ENCODE measurements at places on chromosomes 11 and 22.

DNA sequence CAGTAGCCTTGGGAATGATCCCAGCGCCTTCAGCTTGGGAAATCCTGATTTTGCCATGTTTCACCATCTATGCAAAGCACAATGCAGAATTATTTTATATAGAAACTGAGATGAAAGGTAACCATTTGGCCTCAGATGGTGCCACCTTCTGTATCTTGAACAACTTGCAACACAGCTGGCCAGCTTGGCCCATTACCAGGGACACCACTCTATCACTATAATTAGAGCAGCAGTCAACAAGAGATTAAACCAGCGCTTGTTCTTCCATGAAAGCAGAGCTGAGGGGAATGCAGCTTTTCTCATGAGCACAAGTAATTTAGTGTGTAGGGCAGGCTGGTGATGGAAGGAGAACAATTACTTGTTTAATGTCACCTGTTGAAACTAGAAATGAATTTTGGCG lies 6.7 kb upstream of the ZDHHC13 start:
- DNase-seq, result no peak

- no peak for DNase-seq
Measured at GRCh38 chr11:16926883-16927626, 87.2 kb downstream of the PLEKHA7 start.

- no peak for DNase-seq
Measured at GRCh38 chr11:75182664-75183063, 31.8 kb downstream of the SLCO2B1 start.

GRCh38 chr11:113875234-113876073 lies at the start of gene USP28:
USP28 (minus strand) TSS chr11:113875572; CDS start chr11:113875501, 71 bp downstream.
- peak; percentile 74 for DNase-seq

- DNase-seq, result no peak
Measured at GRCh38 chr11:48019595-48019994, 39.2 kb downstream of the PTPRJ start.

GRCh38 chr11:64048042-64048854 lies 12.5 kb downstream of the FLRT1 start:
- DNase-seq, result no peak

DNA sequence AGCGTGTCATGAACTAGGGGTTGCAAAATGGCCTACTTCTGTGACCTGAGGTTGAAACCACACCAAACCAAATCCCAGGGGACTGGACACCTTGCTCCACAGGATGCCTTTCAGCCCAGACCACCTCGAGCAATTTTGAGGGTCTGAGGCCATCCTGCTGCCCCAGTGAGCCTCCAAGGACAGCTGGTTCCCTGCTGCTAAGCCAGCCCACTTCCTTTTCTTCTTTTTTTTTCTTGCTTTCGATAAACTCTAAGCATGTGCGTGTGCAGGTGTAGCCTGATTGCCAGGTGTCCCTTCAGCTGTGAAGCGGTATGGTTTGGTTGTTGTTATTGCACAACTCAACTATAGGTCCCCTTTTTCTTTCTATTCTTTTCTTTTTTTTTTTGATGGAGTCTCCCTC lies 2.7 kb downstream of the CRYBB1 start:
- no peak for DNase-seq

GRCh38 chr22:38353142-38353629 lies 36.0 kb upstream of the CSNK1E start:
- DNase-seq, result peak; percentile 46

DNA sequence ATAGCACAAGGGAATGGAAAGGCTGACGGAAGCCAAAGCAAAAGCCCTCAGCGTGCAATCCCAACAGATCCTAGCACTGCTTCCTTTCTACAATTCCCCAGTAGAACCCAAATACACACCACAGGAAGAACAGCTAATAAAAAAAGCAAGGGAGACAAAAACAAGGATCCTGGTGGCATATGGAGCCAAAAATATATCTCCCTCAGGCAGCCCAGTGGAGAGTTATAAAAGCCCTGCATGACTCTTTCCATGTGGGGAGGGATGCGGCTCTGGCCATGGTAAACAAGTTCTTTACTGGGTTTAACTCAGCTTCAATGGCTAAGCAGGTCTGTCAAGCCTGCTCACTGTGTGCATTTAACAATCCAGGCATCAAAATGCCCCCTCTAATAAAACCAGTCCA lies 88.1 kb downstream of the PIWIL4 start:
- DNase-seq, result no peak

- no peak for DNase-seq
Measured at GRCh38 chr22:48112687-48113521, 1350.5 kb downstream of the TBC1D22A start.

GRCh38 chr22:26952451-26953011 lies 295.1 kb downstream of the MIAT start:
- DNase-seq, result no peak

- no peak for DNase-seq
Measured at GRCh38 chr11:10898763-10899025, 40.8 kb upstream of the ZBED5 start.

DNA sequence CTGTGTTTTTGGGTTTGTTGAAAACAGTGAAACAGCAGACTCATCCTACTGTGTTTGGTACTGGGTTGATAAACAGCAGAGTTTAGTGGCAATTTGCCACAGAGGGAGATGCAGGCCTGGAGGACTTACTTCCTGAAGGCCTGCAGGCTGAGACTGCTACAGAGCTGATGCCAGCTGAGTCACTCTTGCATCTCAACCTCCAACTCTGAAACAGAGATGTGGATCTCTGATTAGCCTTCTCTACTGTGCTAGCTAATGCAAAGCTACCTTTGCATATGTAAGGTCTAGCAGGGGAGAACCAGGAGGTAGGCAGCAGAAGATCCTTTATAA lies 14.3 kb downstream of the ATP5MG start:
- DNase-seq, result no peak

DNA sequence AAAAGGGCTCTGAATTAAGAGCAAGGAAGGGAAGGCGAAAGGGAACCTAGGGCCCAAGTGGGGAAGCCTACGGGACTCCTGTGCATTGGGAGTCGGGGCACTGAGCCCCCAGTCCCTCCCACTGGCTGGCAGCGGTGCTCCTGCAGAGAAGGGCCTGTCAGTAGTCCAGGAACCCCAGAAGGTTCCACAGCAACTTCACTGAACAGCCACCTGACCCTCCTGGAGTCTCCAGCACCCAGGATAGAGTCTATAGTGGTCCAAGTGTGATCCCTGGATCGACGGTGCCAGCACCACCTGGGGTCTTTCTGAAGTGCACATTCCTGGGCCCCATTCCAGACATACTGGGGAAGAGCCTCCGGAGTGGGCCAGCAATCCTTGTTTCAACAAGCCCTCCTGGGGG lies 100.0 kb upstream of the B3GAT1 start:
- DNase-seq, result no peak

DNA sequence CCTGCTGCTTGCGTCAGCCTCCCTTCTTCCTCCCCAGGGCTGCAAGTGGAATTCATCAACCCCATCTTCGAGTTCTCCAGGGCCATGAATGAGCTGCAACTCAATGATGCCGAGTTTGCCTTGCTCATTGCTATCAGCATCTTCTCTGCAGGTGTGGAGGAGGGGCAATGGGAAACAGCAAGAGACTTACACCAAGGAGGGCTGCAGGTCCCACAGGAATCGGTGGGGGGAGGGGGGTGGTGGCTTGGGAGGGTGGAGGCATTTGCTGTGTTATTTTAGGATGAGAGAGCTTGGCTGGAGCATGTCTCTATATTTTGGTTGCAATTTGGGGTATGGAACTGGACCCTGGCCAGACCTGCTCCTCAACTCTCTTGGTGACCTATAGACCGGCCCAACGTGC lies 2.1 kb upstream of the MADD start:
- DNase-seq, result no peak

DNA sequence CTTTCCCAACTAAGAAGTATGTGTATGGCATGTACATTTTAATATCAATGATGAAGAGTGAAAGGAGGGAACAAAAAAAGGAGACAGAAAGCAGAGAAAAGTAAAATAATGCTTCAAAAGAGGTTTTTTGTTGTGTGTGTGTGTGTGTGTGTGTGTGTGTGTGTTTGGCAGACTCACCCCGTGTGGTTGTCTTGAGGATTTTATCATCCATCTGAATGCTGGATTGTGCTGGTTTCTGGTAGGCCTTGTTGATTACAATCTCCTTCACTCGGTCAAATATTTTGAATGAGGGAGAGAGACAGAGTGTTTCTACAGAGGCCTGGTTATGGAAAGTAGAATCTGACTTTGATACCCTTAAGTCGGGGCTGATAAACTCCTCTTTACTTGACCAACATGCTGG lies 128.5 kb downstream of the ENTHD1 start:
- DNase-seq, result no peak

- DNase-seq, result no peak
Measured at GRCh38 chr11:14335712-14336111, 23.3 kb downstream of the RRAS2 start.

GRCh38 chr11:133823614-133824013 lies 21.7 kb downstream of the SPATA19 start:
- no peak for DNase-seq

GRCh38 chr11:46265764-46266163 lies 11.7 kb upstream of the CREB3L1 start:
- no peak for DNase-seq

GRCh38 chr22:22823131-22823810 lies 64.3 kb upstream of the IGLL5 start:
- no peak for DNase-seq

DNA sequence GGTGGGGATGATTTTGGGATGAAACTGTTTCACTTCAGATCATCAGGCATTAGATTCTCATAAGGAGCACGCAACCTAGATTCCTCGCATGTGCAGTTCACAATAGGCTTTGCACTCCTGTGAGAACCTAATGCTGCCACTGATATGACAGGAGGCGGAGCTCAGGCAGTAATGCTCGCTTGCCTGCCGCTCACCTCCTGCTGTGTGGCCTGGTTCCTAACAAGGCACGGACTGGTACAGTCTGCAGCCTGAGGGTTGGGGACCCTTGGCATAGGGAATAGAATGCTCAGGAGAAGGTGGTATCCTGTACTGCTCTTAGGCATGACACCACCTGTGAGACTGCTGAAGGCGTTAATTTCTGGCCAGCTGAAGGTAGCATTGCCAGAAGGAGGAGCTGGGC lies 47.0 kb downstream of the STIM1 start:
- DNase-seq, result no peak

- DNase-seq, result no peak
Measured at GRCh38 chr22:25109878-25110595, 89.6 kb upstream of the CRYBB3 start.

GRCh38 chr22:42289671-42290541 lies 19.5 kb upstream of the TCF20 start:
- DNase-seq, result no peak

GRCh38 chr22:30309951-30310741 lies 16.6 kb downstream of the TBC1D10A start:
- DNase-seq, result no peak

- no peak for DNase-seq
Measured at GRCh38 chr11:41099654-41100053, 359.8 kb downstream of the LRRC4C start.

DNA sequence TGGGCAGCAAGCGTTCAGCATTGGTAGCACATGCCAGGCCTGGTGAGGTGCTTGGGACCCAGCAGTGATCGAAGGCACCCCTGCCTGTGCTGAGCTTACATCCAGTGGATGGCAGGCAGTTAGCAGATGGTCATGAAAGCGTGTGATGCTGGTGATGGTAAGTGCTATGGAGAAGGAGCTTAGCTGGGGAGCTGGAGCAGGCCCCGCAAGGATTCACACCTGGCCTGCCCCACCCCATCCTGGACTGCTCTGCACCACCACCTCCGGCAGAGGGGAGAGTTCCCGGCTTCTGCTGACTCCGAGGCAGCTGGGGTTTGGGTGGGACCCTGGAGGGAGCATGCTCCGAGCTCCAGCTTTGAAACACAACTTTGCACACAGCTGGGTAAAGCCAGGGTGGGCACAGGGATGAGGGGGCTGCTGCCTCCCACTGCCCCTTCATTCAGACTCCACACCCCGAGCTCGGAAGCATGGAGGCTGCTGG lies 16.2 kb downstream of the MPPED1 start:
- no peak for DNase-seq

- DNase-seq, result no peak
Measured at GRCh38 chr11:117443266-117444186, 115.9 kb downstream of the CEP164 start.

- DNase-seq, result no peak
Measured at GRCh38 chr11:95306123-95306522, 75.1 kb upstream of the SESN3 start.

- no peak for DNase-seq
Measured at GRCh38 chr11:119522609-119523008, 99.6 kb upstream of the THY1 start.

DNA sequence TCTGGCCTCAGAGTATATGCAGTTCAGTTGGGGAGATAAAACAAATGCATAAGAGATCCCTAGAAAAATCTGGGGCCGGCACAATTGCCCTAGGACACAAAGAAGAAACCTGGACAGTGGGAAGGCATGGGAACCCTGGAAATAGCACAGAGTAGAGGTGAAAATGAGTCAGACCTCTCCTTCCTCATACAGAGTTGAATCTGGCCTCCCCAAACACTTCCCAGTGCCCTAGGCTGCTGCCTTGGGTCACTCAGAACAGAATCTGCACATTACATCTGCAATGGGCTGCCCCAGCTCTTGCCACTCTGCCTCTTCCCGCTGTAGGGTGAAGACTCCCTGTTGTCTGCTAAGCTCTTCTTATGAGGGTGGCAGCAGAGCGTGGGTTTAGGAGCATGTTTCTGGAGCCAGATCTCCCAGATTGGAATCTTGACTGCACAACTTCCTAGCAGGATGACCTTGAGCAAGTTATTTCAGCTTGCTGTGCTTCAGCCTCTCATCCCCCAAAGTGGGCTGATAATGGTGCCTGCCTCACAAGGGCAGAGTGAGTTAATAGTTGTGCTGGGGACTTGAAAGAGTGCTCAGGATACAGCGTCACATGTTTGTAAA lies 47.1 kb upstream of the NECTIN1 start:
- no peak for DNase-seq

GRCh38 chr11:112288021-112288420 lies 27.4 kb upstream of the PLET1 start:
- DNase-seq, result no peak

GRCh38 chr11:17609291-17610084 lies 62.4 kb downstream of the OTOG start:
- no peak for DNase-seq

GRCh38 chr11:20451568-20451967 lies 64.1 kb downstream of the PRMT3 start:
- DNase-seq, result no peak

DNA sequence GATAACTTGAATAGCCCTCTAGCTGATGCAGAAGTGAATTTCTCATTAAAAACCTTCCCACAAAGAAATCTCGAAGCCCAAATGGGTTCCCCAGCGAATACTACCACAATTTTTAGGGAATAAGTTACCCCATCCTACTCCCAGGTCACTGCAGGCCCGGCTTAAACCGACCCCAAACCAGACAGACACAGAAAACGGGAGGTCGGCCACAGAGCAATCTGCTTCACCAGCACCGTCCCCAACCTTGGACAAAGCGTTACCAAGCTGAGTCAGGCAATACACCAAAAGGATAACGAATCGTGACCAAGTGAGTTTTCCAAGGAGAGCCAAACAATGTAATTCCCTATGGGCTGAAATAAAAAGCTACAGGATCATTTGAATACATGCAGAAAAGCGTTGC lies 575 bp upstream of the MOV10L1 start:
- no peak for DNase-seq

DNA sequence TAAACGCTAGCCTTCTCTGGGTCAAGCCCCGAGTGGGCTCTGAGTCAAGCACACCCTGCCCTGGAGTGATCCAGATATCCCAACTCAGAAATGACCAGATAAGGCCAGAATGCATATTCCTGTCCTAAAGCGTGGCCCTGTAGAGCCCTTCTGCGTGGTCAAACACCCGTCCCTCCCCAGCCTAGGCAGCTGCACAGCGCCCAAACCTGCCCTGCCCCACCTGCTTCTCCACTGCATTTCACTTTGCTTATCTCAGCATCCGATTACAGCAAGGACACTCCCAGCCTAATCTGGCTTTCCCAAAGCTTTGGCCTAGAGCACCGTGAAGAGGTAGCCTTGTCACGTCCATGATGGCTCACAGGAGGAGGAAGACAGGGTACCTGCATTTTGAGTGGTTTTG lies 11.9 kb upstream of the TMPRSS4 start:
- no peak for DNase-seq

Measured in stimulated activated CD4-positive, alpha-beta T cell treated with anti-CD3 and anti-CD28 coated beads, Interleukin-12 subunit alpha, Interleukin-12 subunit beta, amount 100 ng/mL, for 24 hours (primary cell).